ENCODE measurements at places on chromosomes 11 and 22. TPM values are rescaled to one million over a fixed set of nuclear protein-coding genes. Genes with fewer than 3 reads are reported as not detected.

The MS4A6E gene
- not detected for total RNA-seq

The MICAL3 gene
- 22.2 TPM for total RNA-seq

The AQP11 gene
- 0.30 TPM for total RNA-seq

The GNAZ gene
- 2.6 TPM for total RNA-seq

The MOB2 gene
- 25.5 TPM for total RNA-seq

The PIH1D2 gene
- total RNA-seq = 1.9 TPM

The GUCY1A2 gene
- total RNA-seq = under 0.01 TPM

The SLC3A2 gene
- total RNA-seq = 249 TPM

The PGA5 gene
- not detected for total RNA-seq

The OR51B2 gene
- total RNA-seq = not detected

The GSTT2B gene
- 1.3 TPM for total RNA-seq

The MS4A3 gene
- not detected for total RNA-seq

The PLAAT5 gene
- total RNA-seq = not detected

The MUC6 gene
- not detected for total RNA-seq

The INPP5J gene
- total RNA-seq = 0.30 TPM

The KCTD17 gene
- total RNA-seq = 39.5 TPM

The SLCO2B1 gene
- not detected for total RNA-seq

The SHANK2 gene
- not detected for total RNA-seq

The RRP8 gene
- total RNA-seq = 10.7 TPM

The CBLIF gene
- not detected for total RNA-seq

The H19 gene
- total RNA-seq = 19.2 TPM

The EMID1 gene
- total RNA-seq = not detected

The SLC22A8 gene
- not detected for total RNA-seq

The OR2AG1 gene
- not detected for total RNA-seq

The PRPF19 gene
- 44.7 TPM for total RNA-seq

The VPREB1 gene
- total RNA-seq = not detected

The CNGA4 gene
- total RNA-seq = under 0.01 TPM

The SPON1 gene
- not detected for total RNA-seq

The OR2AG2 gene
- total RNA-seq = under 0.01 TPM

The KCNJ1 gene
- not detected for total RNA-seq

The DUSP8 gene
- 0.32 TPM for total RNA-seq

The SDHD gene
- total RNA-seq = 121 TPM

The SLC22A12 gene
- not detected for total RNA-seq

The POU2AF2 gene
- not detected for total RNA-seq

The SERHL2 gene
- 1.9 TPM for total RNA-seq

The SORL1 gene
- 0.91 TPM for total RNA-seq

The LMO2 gene
- total RNA-seq = 42.7 TPM

The OR5P2 gene
- not detected for total RNA-seq

The POU2AF1 gene
- not detected for total RNA-seq

The XKR3 gene
- not detected for total RNA-seq

The MTNR1B gene
- not detected for total RNA-seq

The OR10S1 gene
- not detected for total RNA-seq

The KCNQ1OT1 gene
- total RNA-seq = 0.65 TPM
